ENCODE measurements at places on chromosomes 5 and 9.

DNA sequence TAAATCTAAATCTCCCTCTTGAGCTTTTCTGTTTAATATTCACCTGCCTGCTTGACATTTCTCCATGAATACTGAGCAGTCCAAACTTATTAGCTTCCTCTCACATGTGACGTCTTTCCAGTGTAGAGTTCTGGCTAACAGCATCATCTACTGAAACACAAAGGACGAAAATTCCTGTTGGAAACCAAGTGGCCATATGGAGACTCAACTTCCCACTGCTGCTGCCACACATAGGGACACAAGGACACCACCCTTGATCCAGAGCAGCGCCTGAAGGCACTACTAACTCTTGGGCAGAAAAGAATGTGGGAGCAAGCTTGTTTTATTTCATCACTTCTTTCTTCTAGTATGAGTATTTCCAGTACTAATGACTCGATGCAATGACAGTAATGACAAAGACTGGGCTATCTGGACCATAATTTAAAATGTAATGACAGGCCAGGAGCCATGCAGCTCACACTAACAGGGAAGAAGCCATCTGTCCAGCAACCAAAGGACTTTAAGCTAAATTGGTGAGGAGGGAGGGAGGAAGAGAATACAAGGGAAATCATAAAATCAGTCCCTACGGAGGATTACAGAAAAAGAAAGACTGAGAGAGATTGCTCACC is 19.2 kb downstream of the RNF130 start:
- no peak for DNase-seq

DNA sequence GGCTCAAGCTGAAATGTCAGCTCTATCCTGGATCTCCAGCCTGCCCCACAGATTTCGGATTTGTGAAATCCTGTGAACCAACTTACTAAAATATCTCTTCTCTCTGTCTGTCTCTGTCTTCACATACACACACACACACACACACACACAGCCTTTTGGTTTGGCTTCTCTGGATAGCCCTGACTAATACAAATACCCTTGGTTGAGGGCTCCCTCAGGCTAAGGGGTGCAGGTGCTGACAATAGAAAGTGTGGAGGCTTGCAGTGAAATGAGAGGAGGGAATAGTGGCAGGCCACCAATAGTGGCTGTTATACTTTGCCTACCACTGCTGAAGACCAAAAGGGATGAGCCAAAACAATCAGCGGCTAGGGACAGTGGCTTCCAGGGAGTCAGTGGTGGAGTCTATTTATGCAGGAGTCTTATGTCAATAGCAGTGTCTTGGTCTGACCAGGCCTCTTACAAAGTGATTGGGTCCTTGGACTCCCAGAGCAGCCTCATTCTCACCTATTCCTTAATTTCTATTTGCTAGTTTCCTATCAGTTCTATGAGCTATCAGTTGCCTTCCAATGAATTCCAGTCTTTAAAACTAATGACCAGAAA is 93.2 kb upstream of the GAS1 start:
- no peak for DNase-seq

DNA sequence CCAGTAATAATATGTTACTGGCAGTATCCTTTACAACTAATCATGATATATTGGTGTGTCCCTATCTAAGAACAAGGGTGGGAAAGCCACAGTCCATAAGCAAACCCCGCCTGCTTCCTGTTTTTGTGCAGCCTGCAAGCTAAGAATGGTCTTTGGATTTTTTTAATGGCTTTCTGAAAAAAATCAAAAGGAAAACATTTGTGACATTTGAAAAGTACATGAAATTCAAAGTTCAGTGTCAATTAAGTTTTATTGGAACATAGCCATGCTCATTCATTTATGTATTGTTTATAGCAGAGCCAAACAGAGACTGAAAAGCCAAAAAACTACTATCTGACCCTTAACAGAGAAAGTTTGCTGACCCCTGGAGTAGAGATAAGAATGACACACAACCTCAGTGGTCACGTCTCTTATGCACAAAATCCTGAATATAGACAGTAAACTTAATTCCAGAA is 12.8 kb upstream of the TMEM245 start:
- DNase-seq: no peak

DNA sequence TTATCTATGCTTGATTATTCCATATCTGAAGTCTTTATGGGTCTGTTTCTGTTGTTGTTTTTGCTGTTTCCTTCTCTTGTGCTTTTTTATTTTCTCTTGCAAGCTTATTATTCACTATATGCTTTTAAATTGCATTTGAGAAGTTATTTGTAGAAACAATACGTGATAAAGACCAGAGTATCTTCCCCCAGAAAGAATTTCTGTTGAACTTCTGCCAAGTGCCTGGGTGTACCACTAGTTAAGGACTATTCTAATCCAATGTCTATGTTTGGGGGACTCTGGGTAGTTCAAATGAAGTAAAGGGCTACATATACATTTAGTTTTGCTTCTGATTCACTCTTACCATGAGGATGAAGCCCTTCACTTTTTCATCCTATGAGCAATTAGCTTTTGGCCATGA is 54.3 kb downstream of the SLF1 start:
- DNase-seq: no peak

DNA sequence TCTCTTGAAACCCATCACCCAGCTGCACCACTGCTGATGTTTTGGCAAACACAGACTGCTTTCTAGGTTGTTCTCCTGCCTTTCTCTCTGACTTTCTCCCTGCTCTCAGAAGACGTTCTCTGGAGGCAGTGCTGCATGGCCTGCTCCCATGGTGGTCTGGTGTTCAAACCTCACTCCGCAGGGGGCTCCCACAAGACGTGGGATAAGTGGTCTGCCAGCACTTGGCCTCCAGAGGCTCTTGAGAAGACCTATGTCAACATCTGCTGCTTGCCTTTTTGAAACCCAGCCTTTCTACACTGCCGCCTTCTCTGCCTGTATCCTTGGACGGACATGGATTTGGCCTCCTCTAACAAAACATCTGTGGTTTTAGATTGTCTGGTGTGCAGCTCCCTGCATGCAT is 16.6 kb downstream of the USP20 start:
- no peak for DNase-seq

DNA sequence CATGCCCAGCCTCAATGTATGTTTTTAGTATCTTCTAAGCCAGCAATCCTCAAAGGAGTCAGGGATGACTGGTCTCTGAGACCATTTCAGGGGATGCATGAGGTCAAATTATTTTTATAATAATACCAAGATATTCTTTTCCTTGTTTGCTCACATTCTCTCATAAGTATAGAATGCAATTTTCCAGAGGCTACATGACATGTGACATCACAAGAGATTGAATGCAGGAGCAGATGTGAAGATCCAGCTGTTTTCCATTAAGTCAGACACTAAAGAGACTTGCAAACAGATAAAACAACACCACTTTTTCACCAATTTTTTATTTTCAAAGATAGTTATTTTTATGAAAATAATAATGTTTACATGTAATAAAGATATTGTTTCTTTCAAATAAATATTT is 22.0 kb upstream of the FREM1 start:
- no peak for DNase-seq

GRCh38 chr5:134626369-134627014 is 6.1 kb downstream of the SAR1B start:
- DNase-seq: peak; percentile 20

DNA sequence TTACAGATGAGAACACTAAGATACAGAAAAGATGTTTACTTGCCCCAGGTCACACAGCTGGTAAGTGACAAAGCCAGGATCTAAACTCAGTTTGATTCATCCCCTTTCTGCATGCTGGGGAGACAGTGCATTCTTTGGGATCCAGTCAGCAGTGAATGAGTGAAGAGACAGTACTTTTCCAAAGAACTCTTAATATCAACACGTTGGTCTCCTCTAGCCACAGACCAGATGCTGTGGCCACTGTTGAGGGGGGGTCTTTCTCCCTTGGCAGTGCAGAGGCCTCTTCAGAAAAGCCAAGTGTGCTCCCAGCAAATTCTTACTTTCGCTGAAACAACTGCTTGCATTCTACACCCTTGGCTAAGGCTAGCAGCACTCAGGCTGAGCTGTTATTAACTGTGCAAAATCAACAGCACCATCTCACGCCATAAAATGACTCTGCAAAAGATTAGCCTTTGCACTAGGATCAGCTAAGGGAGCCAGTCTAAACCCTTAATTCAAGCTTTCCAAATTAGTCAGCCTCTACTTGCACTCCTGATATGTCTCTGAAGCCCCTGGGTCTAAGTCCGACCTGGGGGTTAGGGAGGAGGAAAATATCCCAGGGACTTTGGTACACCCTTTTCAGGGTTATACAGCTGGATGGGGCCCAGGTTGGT is 4.8 kb upstream of the TMEM171 start:
- no peak for DNase-seq

GRCh38 chr9:17588395-17588794 is 9.5 kb downstream of the SH3GL2 start:
- no peak for DNase-seq

Data from gastrocnemius medialis (tissue), 4 donors.